Astrocyte (in vitro differentiated cells and primary cell): ENCODE measurements at places on chromosomes 5 and 9. TPM values are rescaled to one million over a fixed set of nuclear protein-coding genes. Genes with fewer than 3 reads are reported as not detected.

SELENOP gene
- 11.4 and 11.6 TPM in 2 replicates for total RNA-seq

DNA sequence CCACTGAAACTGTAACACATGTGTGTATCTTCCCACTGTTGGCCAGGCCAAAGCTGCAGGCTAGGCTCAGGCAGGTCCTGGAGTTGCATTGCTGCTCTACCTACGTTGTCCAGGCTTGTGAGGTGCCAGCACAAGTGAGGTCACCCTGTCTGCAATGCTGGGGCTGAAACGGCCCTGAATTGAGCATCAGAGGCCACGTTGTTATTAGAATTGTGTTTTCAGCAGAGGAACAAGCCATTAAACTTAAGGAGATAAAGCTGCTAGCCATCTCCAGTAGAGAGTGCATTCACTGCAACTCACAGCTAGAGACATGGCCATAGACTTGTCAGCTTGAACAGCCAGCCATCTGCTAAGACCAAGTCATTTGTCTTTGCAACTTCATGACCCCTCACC is 191.8 kb downstream of the SEMA6A start:
- no peak for DNase-seq

- DNase-seq: no peak
These were observed 55.2 kb upstream of the CTSL start for GRCh38 chr9:87670572-87671264.

GRCh38 chr5:111453747-111454146 is 58.6 kb downstream of the STARD4 start:
- peak; percentile 95 for DNase-seq
